Amygdala (tissue), 56 donors: ENCODE measurements at places on chromosomes 6 and 20.

- no peak for DNase-seq
Observed at GRCh38 chr6:106070636-106071035, 15.5 kb upstream of the PRDM1 start.

DNA sequence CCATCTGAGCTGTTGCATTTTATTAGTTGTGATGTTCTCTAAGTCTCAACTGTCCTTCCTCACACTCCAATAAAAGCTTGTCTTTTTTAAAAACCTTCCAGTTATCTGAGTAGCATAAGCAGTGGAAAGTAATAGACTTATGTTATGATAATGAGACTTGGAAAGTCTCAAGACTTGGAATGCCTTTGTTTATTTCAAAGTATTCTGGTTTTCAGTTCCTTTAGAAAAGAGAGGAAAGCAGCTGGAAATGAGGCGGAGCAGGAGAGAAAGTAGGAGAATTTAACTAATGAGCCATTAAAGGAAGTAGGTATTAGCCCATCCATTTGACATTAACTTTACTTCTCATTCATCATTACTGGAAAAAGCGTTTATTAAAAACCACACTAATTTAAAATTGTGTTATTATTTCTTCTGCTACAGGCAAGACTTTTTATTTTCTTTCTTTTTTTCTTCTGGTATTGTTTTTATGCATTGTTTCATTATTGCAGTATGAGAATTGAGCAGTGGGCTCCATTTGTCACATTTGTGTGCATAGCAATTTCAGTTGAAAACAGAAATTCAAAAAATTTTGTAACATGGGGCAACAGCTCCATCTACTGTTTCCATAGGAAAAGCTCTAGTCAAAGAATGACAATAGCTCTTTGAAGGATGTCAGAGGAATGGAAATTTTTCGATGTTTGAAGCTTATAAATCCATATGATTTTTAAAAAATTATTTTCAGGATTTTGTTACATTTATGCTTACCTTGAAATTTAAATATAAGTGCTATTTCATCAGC, 194.8 kb downstream of the COL9A1 start:
- DNase-seq: no peak

DNA sequence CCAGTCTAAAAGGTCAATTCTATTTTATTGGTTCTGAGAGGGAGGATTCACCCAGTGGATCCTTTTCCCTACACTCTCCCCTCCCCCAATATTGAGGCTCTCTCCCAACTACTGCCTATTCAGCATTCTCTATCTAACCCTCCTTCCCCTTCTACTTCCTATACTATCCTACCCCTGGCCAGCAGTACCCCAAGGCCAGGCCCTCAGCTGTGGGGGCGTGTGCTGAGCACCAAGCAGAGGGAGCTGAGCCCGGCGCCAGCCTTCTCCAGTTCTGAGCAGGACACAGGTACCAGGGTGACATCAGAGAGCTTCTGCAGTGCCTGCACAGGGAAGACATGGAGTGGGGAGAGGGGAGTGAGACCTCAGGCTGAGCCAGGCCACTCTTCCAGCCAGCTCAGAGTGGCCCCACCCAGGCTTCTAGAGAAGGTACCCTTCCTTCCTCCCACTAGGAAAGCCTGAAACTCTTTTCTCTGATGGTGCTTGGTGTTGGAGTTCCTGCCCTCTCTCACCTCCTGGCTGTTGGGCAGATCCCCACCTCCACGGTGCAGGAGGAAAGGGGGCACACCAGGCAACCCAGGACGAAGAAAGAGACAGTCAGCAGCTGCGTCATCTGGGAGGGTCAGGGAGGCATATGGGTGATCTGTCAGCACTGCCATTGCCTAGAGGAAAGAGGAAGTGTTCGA, 1.9 kb downstream of the DDAH2 start:
- no peak for DNase-seq

- no peak for DNase-seq
Observed at GRCh38 chr6:30570740-30571074, 535 bp upstream of the ABCF1 start.

DNA sequence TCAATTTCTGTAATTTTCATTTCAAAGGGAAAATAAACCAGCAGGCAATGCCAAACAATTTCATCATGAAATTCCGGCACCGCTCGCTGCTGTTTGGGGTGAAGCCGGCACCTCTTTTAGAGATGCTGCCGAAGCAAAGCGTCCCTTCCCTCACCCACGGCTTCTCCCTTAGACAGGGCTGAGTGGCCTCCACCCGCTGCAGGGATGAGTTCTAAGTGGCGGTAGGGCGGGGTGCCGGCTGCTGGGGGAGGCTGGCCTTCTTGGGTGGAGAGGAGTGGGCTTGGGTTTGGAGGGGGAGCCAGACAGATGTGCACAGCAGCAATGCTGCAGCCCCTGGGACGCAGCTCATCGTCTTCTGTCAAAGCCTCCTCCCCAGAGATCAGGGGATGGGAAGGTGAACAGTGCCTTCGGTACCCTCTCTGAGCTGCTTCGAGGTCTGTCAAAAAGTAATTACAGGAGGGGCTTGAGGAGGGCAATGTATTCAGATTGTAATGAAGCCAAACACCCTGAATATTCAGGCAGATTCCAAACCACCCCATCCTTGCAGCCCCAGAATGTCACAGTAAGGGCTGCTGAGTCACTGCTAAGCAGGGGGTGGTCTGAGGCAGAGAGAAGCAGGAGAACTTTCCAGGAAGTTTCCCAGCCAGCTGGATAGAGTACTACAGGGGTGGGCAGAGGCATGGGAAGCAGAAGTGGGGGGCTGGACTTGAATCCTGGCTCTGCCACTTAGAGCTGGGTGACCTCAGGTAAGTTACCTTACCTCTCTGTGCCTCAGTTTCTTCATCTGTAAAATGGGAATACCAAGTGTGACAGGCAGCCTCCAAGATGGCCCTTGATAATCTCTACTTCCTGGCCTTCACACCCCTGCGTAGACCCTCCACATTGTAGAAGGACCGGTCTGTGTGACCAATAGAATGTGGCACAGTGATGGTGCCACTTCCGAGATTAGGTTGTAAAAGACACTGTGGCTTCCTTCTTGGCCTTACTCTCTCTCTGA, 96.6 kb downstream of the SULF2 start:
- no peak for DNase-seq

- DNase-seq: no peak
Observed at GRCh38 chr6:79570129-79571029, 33.1 kb upstream of the LCA5 start.

DNA sequence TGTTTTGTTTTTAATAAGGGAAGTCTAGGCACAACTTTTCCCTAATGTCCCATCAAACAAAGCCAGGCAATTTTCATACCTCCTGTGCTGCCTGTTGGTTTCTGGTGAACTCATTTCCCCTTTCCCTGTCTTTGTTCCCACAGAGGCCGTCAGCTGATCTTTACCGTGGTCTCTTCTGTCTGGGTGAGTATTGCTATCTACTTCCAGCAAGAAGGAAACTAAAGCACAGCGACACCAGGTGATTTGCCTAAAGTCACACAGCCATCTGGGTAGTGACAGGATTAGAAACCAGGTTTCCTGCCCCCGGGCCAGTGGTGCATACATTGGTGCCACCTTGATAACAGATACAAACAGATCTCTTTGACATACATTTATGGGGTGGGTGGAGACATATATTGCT, 59.6 kb downstream of the RAB44 start:
- no peak for DNase-seq

DNA sequence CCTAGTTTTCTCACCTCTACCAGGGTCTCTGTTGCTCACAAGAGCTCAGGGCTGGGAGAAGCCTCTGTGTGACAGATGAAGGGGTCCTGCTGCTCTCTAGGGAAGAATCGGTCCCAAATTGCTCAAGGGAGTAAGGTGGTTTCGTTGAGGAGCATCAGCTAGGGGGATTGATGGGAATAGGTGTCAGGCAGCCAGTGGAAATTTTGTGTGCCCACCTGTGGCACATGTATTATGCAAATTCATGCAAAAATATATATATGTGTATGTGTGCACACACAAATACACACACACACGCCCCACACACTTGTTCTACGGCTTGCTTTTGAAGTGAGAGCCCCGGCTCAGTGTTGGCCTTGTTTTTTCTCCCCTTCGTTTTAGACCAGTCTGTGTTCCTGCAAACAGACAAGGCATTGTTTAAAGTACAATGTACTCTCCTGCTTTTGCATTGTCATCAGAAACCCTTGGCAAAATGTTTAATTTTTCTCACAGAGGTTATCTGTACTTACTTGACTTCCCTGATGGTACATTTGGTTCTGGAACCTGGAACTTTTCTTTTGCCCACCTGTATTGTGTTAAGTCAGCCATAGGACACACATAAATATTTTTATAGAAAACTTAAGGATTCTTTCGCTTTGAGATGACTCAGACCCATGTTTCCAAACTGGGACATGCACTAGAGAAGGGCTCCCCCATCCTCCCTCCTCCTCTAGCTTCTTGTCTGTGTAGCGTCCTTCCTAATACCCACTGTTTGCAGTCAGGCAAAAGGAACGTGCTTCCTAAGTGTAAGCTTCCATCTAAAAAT, 26.7 kb downstream of the FOXO3 start:
- DNase-seq: peak; percentile 31

DNA sequence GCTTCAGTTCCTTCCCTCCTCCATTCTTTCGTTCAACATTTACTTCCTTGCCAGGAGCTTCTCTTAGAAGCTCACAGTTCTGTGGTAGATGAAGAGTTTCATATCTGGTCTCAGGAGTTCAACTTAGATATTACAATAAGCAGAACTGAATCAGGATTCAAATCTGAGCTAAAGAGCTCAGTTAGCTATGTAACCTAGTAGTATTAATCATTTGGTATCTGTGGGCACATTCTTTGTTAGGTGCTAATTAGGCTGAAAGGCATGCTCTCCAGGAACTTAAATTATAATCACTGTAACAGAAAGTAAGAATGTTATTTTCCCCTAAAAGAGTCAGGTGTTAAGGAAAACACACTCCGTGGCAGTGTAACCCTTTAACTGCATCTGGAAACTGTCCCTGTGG, 8.4 kb downstream of the ZNF76 start:
- no peak for DNase-seq

DNA sequence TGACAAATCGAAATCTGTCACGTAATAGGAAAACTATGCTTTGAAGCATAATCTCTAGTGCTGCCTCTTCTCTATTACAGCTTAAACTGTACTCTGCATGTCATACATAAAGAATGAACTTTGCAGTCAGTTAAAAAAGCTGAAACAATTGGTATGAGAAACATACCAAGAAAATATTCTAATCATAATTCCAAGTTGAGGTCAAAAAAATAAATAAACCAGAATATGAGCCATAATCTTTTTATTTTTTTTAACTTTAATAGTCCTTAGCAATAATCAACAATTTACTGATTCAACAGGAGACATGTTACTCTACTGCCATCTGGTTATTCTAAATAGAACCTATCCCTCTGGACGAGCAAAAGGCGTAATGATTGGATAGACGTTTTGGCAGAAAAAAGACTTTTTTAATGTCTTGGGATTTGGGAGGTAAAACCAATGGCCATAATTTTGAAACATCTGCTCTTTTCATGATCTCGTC, 224.4 kb upstream of the FLRT3 start:
- DNase-seq: no peak

GRCh38 chr6:139690007-139690406, 315.6 kb upstream of the CITED2 start:
- no peak for DNase-seq

GRCh38 chr6:148343047-148343782, 577 bp downstream of the SASH1 start:
- no peak for DNase-seq

GRCh38 chr20:62618611-62619529, 23.4 kb upstream of the SLCO4A1 start:
- no peak for DNase-seq

- no peak for DNase-seq
Observed at GRCh38 chr20:38875175-38875993, 50.8 kb upstream of the FAM83D start.

GRCh38 chr6:26030716-26031115, 56.5 kb upstream of the HFE start:
- DNase-seq: no peak

- no peak for DNase-seq
Observed at GRCh38 chr6:109490713-109491112, 7.7 kb upstream of the ZBTB24 start.

- DNase-seq: no peak
Observed at GRCh38 chr20:25544734-25545133, 40.6 kb downstream of the NINL start.

GRCh38 chr6:36430351-36430750, 12.3 kb downstream of the PXT1 start:
- no peak for DNase-seq

DNA sequence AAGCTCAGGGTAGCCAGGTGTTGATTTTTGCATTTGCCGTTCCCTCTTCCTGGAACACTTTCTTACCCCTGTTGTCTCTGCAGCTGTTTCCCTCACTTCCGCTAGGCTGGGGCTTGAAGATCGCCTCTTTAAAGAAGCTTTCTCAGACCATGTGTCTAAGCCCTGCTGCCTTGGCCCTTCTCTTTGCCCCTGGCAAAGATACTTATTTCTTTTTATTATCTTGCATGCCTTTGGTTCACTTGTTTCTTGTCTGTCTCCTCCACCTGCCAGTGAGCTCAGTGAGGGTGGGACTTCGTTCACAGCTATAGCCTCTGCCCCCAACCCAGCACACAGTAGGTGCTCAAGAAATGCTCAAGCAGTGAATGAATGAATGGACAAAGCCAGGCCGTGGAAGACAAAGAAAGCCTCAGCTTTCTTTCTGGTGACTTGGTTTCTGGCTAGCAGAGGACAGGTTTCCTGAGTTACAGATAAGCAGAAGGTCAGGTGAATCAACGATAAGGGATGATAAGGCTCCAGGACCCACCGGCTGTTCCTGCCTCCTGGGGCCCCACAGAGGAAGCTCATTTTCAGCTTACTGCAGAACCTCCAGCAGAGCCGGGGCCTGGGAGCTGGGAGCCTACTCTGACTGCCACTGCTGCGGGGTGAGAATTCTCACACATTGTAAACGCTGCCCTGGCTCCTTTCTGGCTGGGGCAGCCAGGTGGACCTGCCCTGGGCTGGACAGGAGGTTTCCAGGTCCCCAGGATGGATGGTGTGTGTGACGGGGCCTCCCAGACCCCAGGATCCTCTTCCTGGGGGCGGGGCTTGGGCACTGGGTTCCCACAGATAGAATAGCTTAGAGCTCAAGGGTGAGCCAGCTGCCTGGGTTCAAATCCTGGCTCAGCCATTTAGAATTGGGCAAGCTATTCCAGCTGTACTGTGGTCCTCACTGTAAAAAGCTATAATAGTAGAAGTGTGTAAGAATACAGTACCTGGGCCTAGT, 29.8 kb downstream of the SNAI1 start:
- no peak for DNase-seq

DNA sequence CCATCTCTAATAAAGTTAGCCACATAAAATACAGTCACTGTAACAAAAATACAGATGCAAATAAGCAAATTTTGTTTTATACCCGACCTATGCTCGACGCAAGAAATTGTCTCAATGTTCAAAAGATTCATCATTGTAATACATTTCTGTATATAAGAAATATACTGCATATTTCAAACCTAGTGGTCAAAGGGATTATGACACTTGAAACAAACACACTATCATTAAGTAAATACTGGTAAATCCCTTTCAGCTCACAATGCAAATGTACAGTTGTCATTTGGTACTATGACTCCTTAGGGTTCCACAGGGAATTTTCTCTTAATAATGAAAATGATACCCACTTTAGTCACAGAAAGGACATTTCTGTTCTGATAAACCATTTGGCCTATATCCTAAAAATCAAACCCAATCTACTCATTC, 2.2 kb downstream of the HIVEP2 start:
- DNase-seq: no peak
